A549 treated with ZK216348 at 1 μM for 4 hours (cell line): ENCODE measurements at places on chromosomes 1 and 21. TPM values are rescaled to one million over a fixed set of nuclear protein-coding genes. Genes with fewer than 3 reads are reported as not detected.

SH2D1B gene
- total RNA-seq = 0.08 to 0.18 TPM (median 0.09 TPM) in 5 replicates

OR2T3 gene
- total RNA-seq = not detected in 5 replicates

FCRL1 gene
- total RNA-seq = not detected in 5 replicates

THEM5 gene
- total RNA-seq = not detected in 5 replicates

UTS2 gene
- total RNA-seq = not detected in 5 replicates

HSD3B1 gene
- total RNA-seq = not detected in 5 replicates

SAMSN1 gene
- not detected in 5 replicates for total RNA-seq

MNDA gene
- total RNA-seq = not detected in 5 replicates

CLDN14 gene
- not detected in 5 replicates for total RNA-seq

TSPAN2 gene
- 0.66 to 1.6 TPM (median 1.3 TPM) in 5 replicates for total RNA-seq

FCGR1A gene
- total RNA-seq = not detected in 5 replicates

EFNA3 gene
- total RNA-seq = 5.0 to 6.2 TPM (median 5.8 TPM) in 5 replicates

MAD2L2 gene
- total RNA-seq = 41.8 to 55.4 TPM (median 48.4 TPM) in 5 replicates

KCNE2 gene
- not detected in 5 replicates for total RNA-seq

ZMPSTE24 gene
- 20.4 to 42.8 TPM (median 36.6 TPM) in 5 replicates for total RNA-seq

GTF2B gene
- 23.2 to 32.1 TPM (median 25.9 TPM) in 5 replicates for total RNA-seq

TSNAX gene
- total RNA-seq = 27.3 to 41.9 TPM (median 36.9 TPM) in 5 replicates

LEPR gene
- total RNA-seq = 1.9 to 3.5 TPM (median 2.7 TPM) in 5 replicates

TFF3 gene
- not detected in 5 replicates for total RNA-seq

AGO4 gene
- 3.2 to 6.9 TPM (median 4.0 TPM) in 5 replicates for total RNA-seq

ROR1 gene
- total RNA-seq = 7.4 to 11.0 TPM (median 9.0 TPM) in 5 replicates
